ENCODE measurements at places on chromosomes 6 and 20.

DNA sequence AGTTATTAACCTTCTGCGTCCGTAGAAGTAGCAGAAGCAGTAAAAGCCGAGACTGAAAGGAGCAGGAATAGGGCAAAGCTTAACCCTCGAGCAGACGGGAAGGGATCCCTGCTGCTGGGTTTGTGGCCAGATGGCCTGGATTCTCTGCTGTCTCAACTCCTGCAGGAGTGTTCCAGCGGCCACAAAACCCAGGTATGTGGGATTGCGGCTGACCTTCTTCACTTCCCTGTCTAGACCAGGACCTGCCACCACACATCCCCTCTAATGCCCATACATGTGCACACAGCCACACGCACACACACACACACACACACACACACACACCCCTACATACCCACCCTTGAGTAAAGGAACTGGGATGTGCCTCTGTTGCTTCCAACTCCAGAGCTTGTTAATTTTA is 33.1 kb upstream of the TNFRSF21 start:
- no peak for DNase-seq

DNA sequence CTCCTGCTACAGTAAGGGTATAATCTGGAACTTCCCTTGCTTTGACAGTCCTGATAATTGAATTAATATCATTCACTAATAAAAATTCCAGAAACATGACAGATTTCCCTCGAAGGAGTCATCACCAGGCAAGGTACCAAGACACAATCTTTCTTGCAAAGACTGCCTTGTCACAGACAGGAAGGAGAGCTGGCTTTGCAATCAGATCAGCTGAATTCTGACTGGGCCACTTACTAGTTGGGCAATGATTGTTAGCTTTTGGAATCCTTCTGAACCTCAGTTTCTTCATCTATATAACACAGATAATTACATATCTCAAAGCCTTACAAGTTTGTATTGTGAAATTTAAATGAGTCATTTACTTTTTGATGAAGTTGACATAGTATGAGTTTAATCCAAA is 344.2 kb downstream of the RFPL4B start:
- no peak for DNase-seq

GRCh38 chr20:25490656-25491445 is 83.4 kb downstream of the GINS1 start:
- no peak for DNase-seq

DNA sequence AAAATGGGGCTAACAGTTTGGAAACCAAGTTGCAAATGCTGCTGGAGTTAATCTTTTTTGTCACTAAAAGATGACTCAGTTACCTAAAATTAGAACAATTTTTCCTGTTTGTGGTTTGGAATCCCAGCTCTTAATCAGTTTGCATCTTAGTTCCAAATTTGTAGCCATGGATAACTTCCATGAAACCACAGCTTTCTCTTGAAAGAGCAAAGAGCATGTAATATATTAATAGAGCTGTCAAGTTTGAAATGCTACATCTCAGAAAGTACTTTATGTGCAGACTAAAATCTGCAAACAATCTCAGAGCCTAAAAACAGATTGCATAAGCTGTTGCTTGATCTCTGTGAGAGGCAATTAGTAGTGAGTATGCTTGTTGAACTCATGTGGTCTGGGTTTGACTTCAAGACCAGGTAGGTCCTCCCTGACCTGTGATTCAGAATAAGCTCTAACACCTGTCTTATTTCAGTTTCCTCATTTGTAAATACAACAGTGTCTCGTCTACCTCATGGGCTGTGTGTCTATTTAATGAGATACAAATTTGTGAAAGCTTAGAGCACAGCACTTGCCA is 23.5 kb downstream of the DHX35 start:
- no peak for DNase-seq

GRCh38 chr6:5325173-5325572 is 63.9 kb downstream of the FARS2 start:
- no peak for DNase-seq

DNA sequence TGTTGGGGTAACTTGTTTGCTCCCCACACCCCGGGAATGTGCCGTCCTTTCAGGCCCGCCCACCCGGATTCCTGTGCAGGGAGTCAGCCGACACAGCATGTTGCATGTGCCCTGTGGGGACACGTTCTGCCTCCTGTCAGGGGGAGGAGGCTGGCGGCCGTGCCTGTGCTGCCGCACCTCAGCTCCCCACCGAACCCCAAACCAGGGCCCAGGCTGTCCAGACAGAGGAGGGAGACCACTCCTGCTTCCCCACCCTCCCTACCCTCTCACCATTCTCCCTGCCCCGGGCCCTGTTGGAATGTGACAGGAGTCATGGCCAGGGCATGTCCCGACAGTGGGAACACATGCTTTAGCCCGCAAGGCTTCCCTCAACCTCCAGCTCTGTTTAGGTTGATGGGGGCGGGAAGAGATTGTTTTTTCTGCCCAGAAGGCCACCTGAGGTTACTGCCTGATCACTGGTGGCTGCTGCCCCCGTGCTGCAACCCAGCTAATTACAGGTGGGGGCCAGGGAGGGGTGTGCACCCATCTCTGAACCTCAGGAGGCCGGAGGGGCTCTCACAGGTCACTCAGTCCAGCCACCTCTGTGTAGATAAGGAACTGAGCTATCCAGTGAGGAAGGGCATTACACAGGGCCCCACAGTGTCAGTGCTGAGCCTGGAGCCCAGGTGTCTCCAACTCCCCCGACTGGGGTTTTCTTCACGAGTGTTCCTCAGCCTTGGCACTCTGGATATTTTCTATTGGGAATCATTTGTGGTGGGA is 13.6 kb downstream of the LRRC73 start:
- DNase-seq, result peak; percentile 70

GRCh38 chr6:44301106-44301505 is 12.0 kb downstream of the AARS2 start:
- DNase-seq, result no peak

DNA sequence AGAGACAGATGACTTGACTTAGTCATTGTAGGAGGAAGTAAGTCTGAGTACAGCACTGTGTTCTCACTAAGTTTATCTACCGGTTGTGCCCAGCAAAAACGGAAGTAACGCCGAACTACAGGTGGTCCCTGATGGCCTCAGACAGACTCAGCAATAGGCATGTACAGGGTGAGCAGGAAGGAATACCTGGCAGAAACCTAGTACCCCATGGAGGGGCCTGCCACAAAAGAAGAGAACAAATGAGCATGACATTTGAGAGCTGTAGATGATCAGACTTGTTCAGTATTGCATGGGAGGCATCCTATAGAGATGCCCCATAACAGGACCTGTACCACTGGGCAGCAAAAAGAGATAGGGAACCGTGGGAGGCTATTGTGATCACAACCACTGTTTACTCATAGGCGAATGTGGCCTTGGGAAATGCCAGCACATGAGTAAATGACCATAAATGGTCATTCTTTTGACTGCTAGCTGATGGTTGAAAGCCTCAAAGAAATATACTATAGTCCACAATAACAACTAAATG is 106.4 kb upstream of the TAB2 start:
- no peak for DNase-seq
